ENCODE measurements at places on chromosomes 16 and 17.

DNA sequence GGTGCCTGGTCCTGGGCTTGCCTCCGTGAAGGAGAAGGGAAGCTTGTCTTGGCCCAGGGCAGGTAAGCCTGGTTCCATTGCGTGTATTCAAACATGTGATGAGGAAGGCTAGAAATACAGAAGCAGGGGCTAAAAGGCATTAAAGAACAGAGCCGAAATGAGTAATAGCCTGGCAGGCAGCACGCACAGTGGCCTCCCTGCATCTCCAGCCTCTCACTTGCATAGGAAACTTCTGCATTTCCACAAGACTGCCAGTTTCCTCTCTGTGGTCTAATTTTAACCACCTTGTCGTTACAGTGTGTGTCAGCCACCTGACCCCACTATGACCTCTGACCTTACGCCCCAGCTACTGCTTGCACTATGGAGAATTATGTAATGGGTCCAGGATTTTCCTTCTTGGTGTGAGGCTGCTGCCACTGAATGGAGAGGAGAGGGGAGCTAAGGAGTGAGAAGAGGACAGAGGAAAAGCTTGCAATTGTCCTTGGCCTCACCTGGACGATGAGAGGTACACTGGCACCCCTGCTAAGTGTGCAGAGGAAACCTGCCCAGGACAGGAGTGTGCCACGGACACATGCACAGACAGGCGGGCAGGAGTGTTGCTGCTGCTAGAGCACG, 32.8 kb downstream of the HIC1 start:
- no peak for DNase-seq

DNA sequence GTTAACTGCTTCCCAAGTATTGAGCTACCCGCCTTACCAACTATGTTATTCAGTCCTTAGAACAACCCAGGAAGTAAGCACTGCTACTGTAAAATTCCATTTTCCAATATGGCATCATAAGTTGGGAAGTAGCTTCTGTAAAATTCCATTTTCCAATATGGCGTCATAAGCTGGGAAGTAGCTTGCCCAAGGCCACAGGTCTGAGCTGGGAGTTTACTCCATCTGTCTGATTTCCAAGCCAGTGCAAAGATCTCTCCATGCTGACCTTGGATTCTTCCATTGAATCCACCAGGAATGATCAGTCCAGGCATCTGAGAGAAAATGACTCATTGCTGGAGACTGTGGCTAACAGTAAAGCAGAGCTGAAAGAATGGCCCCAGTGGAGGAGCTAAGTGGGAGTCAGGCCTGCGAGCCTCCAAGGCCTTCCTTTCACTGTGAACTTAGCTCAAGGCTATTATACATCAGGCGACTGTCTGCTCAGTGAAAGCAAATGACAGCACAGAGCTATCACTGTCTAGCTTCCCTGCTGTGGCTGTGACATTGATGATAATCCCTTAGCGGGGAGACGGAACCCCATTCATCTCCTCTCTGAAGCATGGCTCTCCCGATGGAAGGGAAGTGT, 430.4 kb downstream of the HAPSTR1 start:
- no peak for DNase-seq

- no peak for DNase-seq
Observed at GRCh38 chr17:67139784-67140665, 95.7 kb downstream of the CACNG1 start.

DNA sequence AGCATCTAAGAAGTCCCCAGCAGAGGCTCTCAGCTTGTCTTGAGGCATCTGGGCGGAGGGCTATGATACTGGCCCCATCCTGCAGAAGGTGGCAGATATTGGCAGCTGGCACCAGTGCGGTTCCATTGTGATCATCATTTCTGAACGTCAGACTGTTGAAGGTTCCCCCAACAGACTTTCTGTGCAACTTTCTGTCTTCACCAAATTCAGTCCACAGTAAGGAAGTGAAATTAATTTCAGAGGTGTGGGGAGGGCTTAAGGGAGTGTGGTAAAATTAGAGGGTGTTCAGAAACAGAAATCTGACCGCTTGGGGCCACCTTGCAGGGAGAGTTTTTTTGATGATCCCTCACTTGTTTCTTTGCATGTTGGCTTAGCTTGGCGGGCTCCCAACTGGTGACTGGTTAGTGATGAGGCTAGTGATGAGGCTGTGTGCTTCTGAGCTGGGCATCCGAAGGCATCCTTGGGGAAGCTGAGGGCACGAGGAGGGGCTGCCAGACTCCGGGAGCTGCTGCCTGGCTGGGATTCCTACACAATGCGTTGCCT, at the start of gene CIITA:
Gene CIITA, plus strand, starts transcription at position 404 of the 543 bp plus-strand sequence. Its CDS starts 129 bp downstream, at position 533.
- DNase-seq = no peak

DNA sequence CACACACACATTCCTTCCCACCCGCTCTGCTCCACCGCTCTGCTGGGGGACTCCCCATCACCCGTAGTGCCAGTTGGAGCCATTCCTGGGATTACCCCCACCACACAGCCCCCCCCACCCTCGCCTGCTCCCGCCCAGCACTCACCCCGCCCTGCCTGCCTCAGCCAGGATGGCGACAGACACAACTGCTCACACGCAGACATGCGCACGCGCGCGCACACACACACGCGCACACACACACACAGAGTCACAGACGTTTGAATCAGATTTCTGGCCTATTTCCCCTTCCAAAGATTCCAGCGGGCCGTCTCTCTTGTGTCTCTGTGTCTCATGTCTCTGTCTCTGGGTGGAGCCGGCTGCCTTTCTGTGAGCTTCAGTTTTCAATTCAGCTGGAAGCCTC, 4.4 kb downstream of the CACNA1G start:
- no peak for DNase-seq

GRCh38 chr16:27793249-27793622, 243.3 kb downstream of the KATNIP start:
- no peak for DNase-seq

GRCh38 chr17:8681170-8681949, 50.8 kb upstream of the MYH10 start:
- DNase-seq = peak; percentile 25

DNA sequence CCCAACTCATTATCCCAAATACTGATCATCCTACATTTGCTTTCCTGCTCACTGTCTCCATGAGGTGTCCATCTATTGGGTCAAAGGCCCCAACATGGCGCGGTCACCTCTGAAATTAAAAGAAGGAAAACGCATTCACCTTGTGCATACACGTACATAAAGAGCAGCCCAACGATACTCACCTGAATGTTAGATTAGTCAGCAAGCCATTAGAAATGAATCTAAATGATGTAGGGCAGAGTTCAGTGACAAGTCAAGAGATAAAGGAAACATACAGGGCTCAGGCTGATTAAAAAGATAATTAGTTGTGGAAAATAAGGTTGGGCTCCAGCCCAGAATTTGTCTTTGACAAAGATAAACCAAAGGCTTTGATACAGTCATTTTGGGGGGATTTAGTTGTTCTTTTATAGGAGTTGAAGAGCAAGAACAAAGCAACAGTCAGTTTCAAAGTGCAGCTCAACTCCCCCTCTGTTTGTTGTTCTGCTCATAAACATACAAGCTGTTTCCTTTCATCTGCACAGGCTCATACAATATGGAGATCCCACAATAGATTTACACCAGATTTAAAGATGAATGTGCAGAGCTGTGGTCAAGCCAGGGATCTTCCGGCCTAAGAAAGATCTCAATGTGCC, 21.1 kb downstream of the NXPH3 start:
- no peak for DNase-seq

GRCh38 chr17:42132941-42133340, 10.3 kb downstream of the HSPB9 start:
- no peak for DNase-seq

GRCh38 chr16:85969591-85969990, 70.6 kb downstream of the IRF8 start:
- DNase-seq = no peak

DNA sequence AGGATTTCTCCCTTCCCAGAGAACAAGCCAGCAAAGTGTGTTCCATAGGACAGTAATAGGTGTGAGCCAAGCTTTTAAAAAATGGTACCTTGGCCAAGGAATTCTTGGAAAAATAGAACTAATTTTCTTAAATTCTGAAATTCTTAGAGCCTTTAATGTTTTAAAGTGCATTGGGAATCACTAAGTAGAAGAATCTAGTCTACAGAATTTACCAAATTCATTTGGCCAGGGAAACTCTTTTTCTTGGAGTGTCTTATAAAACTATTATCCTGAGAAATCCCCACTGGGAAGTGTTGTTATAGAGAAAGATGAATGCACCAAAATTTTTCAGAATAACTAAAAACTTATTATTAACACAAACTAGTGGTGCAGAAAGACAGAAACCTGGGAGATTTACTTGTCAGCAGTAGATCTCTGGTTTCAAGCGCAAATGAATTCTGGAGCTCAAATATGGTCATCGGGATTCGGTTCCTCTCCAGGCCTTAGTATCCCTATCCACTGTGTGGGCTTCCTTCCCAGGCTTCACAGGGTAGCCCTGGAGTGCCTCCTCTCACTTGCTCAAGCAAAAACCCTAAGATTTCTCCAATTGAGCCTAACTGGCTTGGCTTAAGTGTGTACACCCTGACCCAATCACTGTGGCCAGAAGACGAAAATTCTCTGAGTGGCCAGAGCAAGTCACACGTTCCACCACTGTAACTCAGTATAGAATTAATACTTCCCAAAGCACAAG, 217.8 kb downstream of the CHD9NB start:
- no peak for DNase-seq

DNA sequence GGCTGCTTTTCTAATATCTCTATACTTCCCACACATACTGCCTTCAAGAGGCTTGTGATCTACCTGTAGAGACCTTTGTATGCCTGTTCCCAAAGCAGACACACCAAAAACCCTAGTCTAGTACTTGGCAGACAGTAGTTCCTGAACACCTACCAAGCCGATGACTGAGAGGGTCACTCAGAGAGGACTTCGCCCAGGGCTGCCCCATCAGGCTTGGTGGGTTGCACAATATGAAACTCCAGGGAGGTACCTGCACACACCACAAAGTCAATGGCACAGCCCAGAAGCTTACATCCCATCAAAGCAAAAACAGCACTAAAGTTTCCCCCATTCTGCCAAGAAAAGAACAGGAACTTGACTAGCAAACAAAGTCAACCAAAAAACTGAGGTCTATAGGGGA, 30.3 kb downstream of the ASPA start:
- DNase-seq = no peak

DNA sequence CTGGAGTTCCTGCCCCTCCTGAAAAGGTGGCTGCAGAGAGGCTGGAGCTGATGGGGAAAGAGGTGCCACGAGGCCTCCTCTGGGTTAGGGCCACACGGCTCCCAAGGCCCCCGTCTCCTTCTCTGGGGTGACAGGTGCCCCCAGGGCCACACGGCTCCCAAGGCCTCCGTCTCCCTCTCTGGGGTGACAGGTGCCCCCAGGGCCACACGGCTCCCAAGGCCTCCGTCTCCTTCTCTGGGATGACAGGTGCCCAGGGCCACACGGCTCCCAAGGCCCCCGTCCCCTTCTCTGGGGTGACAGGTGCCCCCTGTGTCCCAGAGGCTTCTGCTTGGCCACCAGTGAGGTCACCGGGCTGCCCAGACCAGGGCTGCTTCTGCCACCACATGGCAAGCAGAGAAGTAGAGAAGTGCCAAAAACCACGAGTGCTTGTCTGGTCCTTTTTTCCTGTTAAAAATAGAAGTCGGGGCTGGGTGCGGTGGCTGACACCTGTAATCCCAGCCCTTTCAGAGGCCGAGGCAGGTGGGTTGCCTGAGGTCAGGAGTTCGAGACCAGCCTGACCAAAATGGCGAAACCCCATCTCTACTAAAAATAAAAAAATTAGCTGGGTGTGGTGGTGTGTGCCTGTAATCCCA, 4.1 kb downstream of the CAPN15 start:
- DNase-seq = no peak

DNA sequence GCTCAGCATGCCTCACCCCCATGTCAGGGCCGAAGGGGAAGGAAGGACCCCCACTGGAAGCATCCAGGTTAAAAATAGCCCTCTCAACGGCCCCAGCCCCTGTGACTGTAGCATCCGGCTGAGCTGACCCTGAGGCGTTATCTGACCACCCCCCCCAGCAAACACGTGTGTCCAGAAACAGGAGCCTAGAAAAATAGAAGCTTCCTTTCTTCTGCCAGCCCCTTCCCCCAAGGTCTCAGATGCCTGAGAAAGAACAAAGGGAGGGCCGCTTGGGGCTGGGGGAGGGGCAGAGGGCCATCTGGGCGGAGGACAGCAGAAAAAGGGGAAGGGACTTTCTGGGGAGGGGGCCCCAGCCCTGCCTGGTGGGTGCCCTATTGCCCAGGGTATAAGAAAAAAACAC, 55.8 kb downstream of the ACTG1 start:
- no peak for DNase-seq

- no peak for DNase-seq
Observed at GRCh38 chr16:75263963-75264445, 12.6 kb upstream of the BCAR1 start.

GRCh38 chr16:4820652-4821051, 18.2 kb upstream of the ROGDI start:
- DNase-seq = no peak

DNA sequence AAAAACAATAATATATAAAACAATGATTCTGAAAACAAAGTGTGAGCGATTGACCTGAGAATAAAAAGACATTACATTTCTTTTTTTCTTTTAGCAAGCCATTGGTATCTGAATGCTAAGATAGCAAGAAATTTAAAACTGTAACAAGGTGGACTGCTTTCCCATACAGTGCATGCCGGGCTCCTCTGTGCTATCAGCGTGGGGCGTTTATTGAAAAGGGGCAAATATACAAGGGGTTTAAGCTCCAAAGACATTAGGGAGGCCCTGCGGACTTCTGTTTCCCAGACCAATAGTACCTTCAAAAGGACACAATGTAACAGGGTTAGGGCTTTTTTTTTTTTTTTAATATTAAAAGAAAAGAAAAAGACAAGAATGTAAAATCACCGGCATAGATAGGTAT, 261.3 kb downstream of the ZFHX3 start:
- no peak for DNase-seq

- DNase-seq = no peak
Observed at GRCh38 chr16:68776821-68777485, 39.9 kb downstream of the CDH1 start.

- no peak for DNase-seq
Observed at GRCh38 chr17:60738287-60738686, 60.6 kb downstream of the BCAS3 start.

DNA sequence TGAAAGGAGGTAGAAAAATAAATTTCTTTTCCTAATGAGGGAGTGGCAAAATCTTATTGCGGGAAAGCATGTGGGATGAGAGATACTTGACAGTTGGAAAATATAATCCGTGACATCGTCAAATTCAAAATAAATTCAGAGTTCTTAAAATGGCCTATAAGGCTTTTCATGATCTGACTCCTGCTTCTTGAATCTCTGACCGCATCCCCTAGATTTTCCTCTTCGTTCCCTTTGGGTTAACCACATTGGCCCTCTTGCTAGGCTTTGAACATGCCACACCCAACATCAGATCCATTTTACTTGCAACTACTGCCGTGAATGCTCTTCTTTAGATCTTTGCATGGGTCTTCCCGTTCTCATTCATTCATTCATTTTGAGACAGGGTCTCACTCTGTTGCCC, 50.1 kb downstream of the NF1 start:
- no peak for DNase-seq

- DNase-seq = no peak
Observed at GRCh38 chr16:1791943-1792812, 1.3 kb downstream of the IGFALS start.

All from NCI-H2081 treated with DMSO at 0.1 percent for 48 hours (cell line).